ENCODE measurements at places on chromosomes 2 and 18. TPM values are rescaled to one million over a fixed set of nuclear protein-coding genes. Genes with fewer than 3 reads are reported as not detected.
A peak's percentile ranks its signal among the peaks of the same experiment; 100 is the strongest.

- no peak for DNase-seq
- no peaks in the 10 kb centered on the region for H3K27me3 ChIP-seq
- peak overlapping the region; percentile 98 for H3K4me3 ChIP-seq
- no peak overlapping the region for H3K27ac ChIP-seq
- H3K36me3 ChIP-seq = peaks cover 20% of the 10 kb centered on the region
- H3K4me1 ChIP-seq = peaks cover 4% of the 10 kb centered on the region
These were observed 2.9 kb downstream of the MEX3C start for GRCh38 chr18:51194604-51195003.

Gene CRYGC
- not detected for total RNA-seq

DNA sequence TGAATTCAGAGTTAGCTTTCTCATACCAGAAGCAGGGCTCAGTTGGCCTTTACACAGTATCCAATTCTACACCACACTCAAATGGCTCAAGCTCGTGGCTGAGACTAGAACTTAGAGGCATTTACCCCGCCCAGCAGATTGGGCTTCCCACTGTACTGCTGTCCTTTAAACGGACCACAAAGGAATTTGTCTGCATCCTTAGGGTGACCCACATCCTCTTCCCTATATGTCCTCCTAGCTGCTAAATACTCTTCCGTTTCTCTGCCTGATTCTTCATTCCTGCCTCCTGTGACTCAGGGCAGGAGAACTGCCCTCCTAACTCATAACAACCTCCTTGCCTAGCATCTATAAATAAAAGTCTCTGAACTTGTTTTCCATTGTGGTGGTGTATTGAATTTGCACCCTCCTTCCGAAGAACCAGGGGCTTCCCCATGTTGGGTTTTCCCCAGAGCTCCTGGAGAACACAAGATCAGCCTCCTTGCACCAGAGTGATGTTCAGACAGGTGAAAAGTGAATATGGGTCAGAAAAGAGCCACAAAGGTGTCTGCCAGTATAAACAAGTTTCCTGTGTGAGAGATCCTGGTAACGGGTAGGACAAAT, 32.0 kb upstream of the MC4R start:
- no peak overlapping the region for H3K27ac ChIP-seq
- H3K36me3 ChIP-seq = no peaks in the 10 kb centered on the region
- H3K4me1 ChIP-seq = no peaks in the 10 kb centered on the region

Gene TUBB8B
- 0.72 TPM for total RNA-seq

GRCh38 chr2:135636982-135637381, 104.7 kb upstream of the UBXN4 start:
- H3K27ac ChIP-seq = no peak overlapping the region
- no peak overlapping the region for H3K4me3 ChIP-seq
- H3K4me1 ChIP-seq = no peaks in the 10 kb centered on the region
- DNase-seq = no peak
- H3K36me3 ChIP-seq = peaks cover 7% of the 10 kb centered on the region

Gene NT5C1B
- not detected for total RNA-seq

GRCh38 chr2:188601927-188602326, 310.3 kb downstream of the GULP1 start:
- H3K27me3 ChIP-seq = no peaks in the 10 kb centered on the region
- H3K4me1 ChIP-seq = peaks cover 3% of the 10 kb centered on the region
- H3K4me3 ChIP-seq = no peak overlapping the region
- H3K27ac ChIP-seq = no peak overlapping the region
- DNase-seq = no peak

- no peak overlapping the region for H3K4me3 ChIP-seq
- DNase-seq = no peak
- H3K27ac ChIP-seq = no peak overlapping the region
- H3K27me3 ChIP-seq = no peaks in the 10 kb centered on the region
- H3K4me1 ChIP-seq = no peaks in the 10 kb centered on the region
These were observed 340.2 kb downstream of the FIGN start for GRCh38 chr2:163395602-163396001.

DNA sequence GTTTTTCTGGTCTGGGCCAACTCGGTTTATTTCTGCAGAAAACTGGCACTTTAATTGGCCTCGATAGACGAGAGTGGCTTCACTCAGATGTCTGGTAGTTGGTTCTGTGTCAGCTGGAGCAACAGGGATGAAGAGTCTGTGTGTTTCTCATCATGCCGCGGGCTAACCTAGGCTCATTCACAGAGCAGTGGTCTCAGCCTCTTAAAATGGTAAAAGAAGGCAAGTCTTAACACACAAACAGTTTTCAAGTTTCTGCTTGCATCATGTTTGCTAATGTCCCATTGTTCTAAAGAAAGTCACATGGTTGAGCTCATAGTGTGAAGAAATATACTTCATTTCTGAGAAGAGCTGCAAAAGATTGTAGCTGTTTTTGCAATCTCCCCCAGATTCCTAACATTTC, 37.5 kb upstream of the ANXA4 start:
- H3K27ac ChIP-seq = no peak overlapping the region
- no peaks in the 10 kb centered on the region for H3K27me3 ChIP-seq
- H3K4me1 ChIP-seq = no peaks in the 10 kb centered on the region
- H3K4me3 ChIP-seq = no peak overlapping the region

GRCh38 chr2:31108561-31109286, 29.5 kb downstream of the GALNT14 start:
- H3K36me3 ChIP-seq = peaks cover 8% of the 10 kb centered on the region
- H3K4me1 ChIP-seq = no peaks in the 10 kb centered on the region
- DNase-seq = no peak
- H3K27ac ChIP-seq = no peak overlapping the region
- H3K27me3 ChIP-seq = no peaks in the 10 kb centered on the region

Gene MC4R
- total RNA-seq = not detected

DNA sequence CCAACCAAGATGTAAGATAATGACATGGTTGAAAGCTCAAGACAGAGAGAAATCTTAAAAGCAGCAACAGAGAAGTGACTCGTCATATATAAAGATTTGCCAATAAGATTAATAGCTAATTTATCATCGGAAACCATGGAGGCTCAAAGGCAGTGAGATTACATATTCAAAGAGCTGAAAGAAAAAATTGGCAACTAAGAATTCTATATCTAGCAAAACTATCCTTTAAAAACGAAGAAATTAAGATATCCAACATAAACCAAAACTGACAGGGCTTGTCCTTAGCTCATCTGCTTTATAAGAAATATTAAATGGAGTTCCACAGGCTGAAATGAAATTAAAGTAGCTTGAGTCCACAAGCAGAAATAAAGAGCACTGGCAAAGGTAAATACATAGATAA, 236.6 kb downstream of the ANAPC1 start:
- H3K27ac ChIP-seq = no peak overlapping the region
- DNase-seq = no peak
- no peaks in the 10 kb centered on the region for H3K27me3 ChIP-seq
- H3K36me3 ChIP-seq = no peaks in the 10 kb centered on the region

- no peaks in the 10 kb centered on the region for H3K4me1 ChIP-seq
- H3K27me3 ChIP-seq = no peaks in the 10 kb centered on the region
- H3K4me3 ChIP-seq = no peak overlapping the region
- no peaks in the 10 kb centered on the region for H3K36me3 ChIP-seq
- no peak overlapping the region for H3K27ac ChIP-seq
- DNase-seq = no peak
These were observed 128.7 kb downstream of the PLA2R1 start for GRCh38 chr2:159933727-159934049.

DNA sequence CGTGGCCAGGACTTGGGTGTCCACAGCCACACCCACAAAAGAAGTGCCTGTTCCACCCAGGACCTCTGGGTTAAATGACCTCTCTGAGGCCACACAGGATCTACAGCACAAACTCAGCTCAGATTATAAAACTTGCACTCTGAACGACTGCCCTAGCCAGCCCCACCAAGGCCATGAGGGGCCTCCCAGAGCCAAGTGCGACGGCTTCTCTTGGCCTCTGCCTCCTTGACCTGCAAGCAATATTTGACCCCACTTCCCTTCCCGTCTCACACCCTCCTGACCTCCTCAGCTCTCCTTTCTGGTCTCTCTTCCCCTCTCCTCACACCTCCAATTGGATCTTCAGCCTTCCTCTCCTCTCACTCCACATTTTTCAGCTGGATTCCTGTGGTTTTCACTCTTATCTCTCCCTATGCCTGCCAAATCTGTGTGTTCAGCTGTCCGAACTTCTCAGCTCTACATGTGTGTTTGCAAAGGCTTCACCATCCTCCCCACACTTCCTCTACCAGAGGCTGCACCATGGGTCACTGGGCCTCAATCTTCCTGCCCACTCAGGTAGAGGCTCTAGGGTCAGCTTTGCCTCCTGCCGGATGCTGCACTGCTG, 25.3 kb upstream of the STEAP3 start:
- H3K4me3 ChIP-seq = no peak overlapping the region
- H3K4me1 ChIP-seq = peaks cover 6% of the 10 kb centered on the region
- DNase-seq = no peak
- H3K27ac ChIP-seq = no peak overlapping the region
